ENCODE measurements at places on chromosomes 4 and X. TPM values are rescaled to one million over a fixed set of nuclear protein-coding genes. Genes with fewer than 3 reads are reported as not detected.

The XAGE1A gene
- 1.0 TPM for total RNA-seq

The GYG2 gene
- total RNA-seq: 7.2 TPM

The CPLX1 gene
- total RNA-seq: 0.64 TPM

The MAGED4 gene
- total RNA-seq: 6.9 TPM

The ADAMTS3 gene
- total RNA-seq: 0.19 TPM

The RPA4 gene
- total RNA-seq: not detected

The STPG2 gene
- 0.19 TPM for total RNA-seq

- no peak for DNase-seq
These were observed 43.4 kb upstream of the SEC24B start for GRCh38 chr4:109390115-109390768.

DNA sequence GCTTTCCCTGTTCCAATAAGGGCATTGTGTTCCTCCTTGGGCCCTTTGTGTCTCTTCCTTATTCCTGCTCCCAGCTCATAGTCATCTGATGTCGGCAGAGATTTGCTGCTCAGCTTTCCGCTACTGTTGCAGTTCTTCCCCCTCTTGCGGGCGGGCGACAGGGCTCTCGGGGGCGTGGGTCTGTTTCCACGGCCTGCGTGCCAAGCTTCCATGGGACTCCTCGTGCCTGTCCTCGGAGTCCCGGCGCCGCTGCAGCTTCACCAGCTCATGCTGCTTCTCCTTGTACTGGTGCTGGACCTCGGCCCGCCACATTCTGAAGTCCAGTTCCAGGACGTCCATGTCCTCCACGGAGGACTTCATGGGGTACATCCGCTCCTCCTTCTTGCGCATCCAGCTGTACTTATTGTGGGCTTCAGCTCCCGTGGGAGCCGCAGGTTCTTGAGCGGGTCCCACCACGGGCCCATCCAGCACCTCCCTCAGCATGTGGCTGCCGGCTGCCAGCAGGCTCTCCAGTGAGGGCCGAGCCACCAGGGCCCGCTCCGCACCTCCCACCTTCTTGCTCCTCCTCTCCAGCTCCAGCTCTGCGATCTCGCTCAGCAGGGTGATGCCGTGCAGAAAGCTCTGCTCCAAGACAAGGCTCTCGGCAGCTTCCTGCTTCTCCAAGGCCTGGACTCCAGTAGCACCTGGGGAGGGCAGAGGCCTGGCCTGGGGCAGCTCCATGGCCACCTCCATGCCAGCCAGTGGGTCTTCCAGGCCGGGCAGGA is 74.1 kb upstream of the UCP1 start:
- DNase-seq: no peak

DNA sequence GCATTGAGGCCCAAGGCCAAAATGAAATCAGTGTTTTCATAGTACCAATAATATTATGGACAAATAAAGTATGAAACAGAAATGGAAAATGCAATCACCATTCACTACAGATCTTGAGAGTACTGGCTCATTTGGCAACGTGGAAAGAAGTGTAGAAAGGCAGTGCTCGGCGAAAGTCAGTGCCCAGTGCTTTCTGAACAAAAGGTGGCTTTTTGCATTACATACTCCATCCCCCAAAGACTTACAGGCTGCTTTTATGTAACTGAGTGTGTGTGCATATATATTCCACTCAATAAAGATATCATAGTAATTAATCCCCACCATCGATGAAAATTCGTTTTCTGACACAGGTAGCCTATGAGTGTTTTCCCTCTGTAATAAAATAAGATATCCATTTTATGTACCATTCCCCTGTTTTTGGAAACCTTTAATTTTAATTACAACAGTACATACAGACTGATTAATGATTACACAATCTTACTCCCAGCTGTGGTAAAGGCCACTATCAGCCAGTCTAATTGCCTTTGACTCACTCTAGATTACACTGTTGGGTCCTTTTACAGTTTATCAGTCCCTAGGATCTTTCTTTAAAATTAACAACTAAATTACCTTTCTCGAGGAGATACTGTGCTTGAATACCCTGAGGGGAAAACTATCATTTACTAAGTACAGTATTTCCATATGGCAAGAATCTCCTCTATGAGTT is 65.9 kb downstream of the MAD2L1 start:
- peak; percentile 11 for DNase-seq

DNA sequence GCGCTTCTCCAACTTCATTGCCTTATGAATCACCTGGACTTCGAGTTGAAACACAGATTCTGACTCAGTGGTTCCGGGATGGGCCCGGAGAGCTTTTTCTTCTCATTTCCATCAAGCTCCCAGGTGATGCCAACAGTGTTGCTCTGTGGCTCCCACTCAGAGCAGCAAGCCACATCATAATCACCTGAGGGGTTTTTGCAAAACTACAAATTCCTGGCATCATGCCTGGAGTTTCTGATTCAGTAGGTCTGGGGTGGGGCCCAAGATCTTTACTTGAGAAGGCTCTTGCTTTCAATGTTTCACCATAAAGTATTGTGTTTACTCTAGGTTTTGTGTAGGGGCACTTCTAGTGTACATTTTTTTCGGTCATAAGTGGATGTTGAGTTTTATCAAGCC is 7.0 kb downstream of the MTM1 start:
- peak; percentile 53 for DNase-seq

- peak; percentile 46 for DNase-seq
These were observed 171.6 kb downstream of the PCDH10 start for GRCh38 chr4:133320576-133321170.

GRCh38 chrX:124555036-124555595 is 208.8 kb downstream of the SH2D1A start:
- peak; percentile 1 for DNase-seq

DNA sequence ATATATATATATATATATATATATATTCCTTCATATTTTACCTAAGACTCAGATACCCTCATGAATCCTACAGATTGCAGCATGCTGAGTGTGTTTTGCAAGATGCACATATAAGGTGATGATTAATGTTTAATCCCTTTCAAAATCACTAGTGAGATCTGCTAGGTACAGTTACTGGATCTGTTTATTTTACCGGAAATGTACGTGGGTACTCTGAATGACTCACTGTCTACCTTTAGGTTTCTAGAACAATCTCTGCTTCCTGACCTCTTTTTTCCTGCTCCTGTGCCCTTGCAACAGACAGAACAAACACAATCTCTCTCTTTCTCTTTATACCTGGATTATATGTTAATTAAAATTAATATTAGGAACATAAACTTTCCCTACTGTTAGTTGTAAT is 379.6 kb downstream of the FAM133A start:
- no peak for DNase-seq

DNA sequence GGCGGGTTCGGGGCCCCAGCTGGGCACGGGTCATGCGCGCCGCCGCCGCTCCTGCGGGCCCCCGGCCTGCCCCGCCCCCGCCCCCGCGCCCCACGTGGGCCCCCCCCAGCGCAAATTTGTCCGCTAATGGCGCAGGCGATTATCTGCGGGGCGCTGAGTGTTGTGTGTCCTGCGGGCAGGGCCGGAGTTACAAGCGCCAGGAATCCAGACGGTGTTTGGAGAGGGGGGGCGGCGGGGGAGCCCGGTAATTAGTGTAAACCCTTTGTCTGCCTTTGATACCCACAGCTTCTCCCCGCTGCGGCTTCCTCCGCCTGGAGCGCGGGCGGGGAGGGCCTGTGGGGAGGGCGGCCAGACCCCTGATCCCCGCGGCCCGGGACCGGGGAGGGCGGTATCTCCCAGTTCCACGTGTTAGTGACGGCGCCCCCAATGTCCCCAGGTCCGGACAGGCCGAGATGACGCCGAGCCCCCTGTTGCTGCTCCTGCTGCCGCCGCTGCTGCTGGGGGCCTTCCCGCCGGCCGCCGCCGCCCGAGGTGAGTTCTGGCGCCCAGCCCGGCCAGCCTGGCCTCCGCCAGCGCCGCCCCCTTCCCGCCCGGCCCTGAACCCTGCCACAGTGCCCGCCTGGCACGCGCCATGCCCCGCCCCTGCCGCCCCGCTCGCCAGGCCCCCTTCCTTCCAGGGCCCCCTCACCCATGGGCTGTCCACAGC is 761 bp downstream of the FGFRL1 start:
- DNase-seq: peak; percentile 43

DNA sequence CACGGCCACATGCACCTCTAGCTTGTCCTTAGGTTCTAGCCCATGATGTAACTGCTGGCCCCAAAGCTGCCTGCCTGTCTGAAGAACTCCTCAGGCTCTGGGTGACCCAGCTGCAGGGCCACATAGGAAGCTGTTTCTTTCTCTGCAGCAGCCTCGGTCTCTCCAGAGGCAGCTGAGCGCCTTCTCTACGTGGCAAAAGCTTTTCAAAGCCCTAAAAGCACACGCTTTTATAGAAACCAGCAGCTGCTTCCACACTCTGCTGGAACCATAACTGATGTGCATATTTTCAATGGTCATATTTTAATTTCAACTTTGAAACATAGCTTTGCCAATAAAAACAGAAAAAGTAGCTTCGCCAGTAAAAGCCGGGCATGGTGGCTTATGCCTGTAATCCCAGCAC is 37.4 kb downstream of the FAM53A start:
- DNase-seq: no peak

DNA sequence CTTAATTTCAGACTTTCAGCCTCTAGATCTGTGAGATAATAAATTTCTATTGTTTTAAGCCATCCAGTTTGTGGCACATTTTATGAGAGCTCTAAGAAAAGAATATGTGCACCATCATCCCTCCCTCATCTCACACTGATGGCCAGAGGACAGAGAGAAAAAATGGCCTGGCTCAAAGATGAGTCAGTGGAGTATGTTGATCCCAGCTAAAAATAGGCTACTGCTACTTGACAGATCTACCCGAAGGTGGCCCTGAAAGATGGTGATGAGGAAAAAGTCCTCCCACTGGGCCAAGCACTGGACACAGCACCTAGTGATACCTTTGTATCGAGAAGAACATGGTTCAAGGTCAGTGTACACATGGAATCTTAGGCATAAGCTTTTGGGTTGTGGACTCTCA is 38.2 kb upstream of the DCTD start:
- peak; percentile 67 for DNase-seq

GRCh38 chr4:8010618-8011017 is 71.0 kb upstream of the AFAP1 start:
- DNase-seq: peak; percentile 58

DNA sequence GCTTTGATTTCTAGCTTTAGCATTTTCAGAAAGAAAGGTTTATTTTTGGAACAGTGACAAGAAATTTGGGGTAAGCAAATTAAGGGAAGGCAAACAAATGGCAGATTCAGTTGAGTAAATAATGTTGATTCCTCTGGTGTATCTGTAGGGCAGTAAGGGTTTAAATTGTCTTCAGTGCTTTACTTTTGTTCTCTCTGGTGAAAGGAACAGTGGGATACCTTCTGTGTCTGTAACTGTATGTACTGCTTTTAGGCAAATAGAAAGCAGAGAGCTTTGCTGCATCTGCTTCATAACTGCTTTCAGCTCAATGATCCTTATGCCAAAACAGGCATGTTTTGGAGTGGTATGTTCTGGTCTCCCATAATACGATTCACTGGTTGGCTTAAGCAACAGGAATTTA is 932.1 kb upstream of the SLIT2 start:
- no peak for DNase-seq

DNA sequence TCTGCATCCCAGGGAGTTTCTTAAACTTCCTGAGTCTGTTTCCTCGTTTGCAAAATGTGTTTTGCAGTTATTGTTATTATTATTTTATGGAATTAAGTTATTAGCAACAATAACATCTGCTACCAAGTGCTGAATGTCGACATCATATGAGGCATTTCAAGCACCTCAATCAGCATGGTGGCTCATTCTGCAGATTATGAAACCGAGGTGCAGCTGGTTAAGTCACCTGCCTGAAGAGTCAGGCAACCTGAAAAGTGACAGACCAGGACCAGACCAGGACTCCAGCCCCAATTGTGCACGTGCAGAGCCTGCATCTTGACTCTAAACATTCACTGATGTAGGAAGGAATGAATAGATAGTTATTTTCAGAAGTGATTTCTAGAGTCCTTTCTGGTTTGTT is 99.8 kb downstream of the AFAP1 start:
- no peak for DNase-seq

DNA sequence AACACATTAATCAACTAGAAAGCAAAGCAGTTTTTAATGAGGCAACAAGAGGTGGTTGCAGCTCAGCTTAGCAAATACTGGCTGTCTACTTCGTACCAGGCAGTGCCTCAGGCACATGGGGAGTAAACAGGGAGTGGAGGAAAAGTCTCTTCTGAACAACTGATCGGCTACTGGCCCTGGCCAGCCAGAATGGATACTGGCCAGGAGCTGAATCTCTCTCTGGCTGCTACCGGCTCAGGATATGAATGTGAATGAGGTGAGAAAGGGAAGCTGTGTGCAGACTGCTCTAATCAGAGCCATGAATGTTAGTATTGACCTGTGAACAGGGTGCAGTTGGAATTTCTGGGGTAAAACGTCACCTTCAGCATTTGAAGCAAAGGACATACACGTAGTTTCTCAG is 77.3 kb downstream of the STK32B start:
- DNase-seq: no peak

GRCh38 chrX:138866643-138867042 is 155.1 kb upstream of the FGF13 start:
- DNase-seq: no peak

DNA sequence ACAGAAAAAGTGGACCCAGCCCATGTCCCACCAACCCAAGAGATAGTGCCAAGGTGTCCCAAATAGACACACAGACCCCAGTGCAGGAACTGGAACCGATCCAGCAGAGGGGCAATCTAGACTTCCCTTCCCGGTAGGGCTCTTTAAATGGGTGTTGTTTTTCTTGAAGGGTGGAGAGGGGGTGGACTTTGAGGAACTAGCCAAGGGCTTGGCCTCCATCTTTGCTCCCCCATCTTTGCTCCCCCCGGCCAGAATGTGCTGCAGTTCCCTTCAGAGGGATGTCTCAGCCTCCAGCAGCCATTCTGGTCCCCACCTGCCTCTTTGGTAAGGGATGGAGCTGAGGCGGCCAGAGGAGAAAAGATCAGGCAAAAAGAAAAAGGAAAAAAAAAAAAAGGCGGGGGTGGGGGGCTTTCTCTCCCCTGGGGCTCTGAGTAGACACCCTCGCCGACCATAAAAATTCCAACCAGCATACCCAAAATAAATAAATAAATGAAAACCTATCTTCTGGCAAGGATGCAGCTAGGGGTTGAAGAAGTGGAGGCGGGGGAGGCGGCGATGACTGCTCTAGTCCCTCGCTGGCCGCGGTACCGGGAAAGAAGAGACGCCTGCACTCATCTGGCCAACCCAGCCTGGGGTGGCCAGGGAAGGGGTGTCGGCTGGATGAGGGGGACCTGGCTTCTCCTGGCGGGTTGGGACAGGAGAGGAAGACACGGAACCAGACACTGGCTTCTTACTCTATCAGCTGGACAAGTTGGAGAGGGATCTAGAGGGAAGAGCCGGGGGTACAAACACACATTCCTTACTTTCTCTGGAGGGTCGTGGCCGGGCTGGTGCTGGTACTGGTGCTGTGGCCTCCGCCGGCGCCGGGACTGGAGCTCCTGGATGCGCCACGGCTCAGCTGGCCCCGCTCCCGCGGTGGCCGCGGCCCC is 38.5 kb upstream of the IQSEC2 start:
- DNase-seq: no peak

DNA sequence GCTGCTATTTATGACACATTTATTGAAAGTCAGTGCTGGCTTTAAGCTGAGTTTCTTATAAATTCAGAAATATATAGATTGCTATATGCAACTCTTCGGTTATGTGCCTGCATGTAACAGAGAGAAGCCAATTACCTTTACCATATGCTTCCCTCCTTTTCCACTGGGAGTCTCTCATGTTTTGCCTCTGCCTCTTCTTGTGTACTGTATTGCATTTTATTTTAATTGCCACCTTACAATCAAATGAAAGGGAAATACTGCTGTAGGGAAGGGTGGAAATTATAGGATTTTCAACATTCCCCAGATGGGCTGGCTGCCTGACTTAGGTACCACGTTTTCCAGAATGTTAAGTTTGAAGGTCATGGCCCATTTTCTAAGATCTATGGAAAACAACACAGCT is 655.4 kb upstream of the SLIT2 start:
- DNase-seq: no peak

Data from A172 (cell line).